ENCODE measurements at places on chromosomes 6 and 20.

GRCh38 chr20:62182469-62183425 is at the start of gene MTG2:
MTG2 (plus strand) TSS chr20:62183028; CDS start chr20:62193421, 10,393 bp downstream.
- DNase-seq: peak; percentile 92

DNA sequence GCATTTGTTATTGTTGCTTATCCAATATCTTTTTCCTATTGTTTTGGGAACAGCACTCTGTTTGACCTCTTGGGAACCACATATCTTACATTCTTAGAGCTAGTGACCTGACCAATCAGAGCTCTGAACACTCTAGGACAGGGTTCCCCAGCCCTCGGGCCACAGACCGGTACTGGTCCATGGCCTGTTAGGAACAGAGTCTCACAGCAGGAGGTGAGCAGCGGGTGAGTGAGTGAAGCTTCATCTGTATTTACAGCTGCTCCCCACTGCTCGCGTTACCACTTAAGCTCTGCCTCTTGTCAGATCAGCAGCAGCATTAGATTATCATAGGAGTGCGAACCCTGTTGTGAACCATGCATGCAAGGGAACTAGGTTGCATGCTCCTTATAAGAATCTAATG is 226.0 kb upstream of the TSHZ2 start:
- no peak for DNase-seq

GRCh38 chr6:119676230-119676629 is 326.7 kb upstream of the MAN1A1 start:
- DNase-seq: no peak

DNA sequence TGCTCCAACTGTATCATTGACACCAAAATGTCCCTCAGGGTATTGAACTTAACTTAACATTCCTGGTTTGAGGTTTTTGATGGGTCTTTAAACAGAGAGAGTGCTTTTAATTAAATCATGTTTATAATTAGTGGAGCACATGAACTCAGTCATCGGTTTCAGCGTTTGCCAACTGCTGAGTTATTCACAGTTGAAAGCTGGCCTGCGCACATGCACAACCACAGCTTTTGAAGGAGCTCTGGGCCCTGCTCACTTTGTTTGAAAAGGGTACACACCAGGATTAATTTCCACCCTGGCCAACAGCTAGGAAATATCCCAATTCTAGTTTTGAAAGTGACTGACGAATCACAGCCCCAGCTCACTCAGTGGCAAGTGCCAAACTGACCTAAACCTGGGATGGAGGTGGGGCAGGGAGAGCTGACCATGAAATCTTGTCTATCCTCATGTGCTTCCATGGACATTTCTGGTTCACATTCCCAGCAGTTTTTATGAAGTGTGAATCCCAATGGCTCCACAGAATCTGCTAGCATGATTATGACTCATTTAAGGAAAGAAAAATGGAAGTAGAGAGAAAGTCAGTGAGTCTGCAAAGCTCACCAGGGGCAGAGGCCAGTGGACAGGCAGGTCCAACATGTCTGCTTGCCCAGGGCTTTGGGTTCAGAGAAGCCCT is 247.8 kb downstream of the FNDC1 start:
- no peak for DNase-seq

DNA sequence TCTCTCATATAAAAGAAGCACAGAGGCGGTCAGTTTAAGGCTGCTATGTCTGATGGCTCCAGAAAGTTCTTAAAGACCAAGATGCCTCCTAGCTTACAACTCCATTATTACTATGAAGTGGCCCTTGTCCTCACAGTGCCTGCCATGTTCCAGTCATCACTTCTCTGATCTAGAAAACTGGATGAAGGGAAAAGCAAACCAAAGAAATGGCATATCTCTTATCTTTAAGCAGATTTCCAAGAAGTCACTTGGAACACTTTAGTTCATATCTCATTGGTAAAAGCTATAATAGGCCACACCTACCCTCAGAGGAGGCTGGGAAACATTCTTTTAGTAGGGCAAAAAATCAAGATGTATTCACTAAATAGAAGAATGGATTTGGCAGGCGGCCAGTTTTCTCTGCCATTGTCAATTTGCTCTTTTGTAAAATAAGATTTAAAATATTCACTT is 289.6 kb downstream of the TBC1D7 start:
- DNase-seq: no peak

DNA sequence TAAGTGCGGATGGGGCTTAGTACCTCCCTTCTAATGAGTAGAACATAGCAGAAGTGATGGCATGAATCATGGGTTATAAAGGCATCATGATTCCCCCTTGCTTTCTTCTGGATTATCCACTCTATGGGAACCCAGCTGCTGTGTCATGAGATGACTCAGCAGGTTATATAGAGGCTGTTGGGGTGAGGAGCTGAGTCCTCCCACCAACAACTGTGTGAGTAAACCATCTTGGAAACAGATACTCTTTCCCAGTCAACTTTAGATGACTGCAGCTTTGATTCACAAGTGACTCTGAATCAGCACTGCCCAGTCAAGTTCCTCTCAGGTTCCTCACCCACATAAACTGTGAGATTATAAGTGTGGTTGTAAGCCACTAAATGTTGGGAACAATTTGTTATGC is 46.3 kb downstream of the FAM83B start:
- no peak for DNase-seq

DNA sequence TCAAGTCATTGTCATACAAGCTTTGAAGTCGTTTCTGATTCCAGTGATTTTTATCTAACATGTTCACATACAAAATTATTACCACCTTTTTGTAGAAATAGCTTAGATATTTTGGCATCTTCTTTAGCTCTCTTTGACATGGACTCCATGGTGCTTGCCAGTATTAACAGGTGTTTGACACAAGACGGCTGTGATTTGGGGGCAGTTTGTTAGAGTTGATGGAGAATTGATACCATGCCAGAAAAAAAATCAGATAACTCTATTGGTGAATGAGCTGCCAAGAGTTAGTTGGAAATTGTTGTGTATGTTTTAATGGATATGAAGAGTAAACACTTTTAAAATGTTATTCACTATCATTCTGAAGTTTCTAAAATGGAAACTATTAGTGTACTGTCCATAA is 146.6 kb upstream of the LAMP5 start:
- no peak for DNase-seq
